ENCODE measurements at places on chromosomes 3 and 15.

GRCh38 chr3:3296979-3297381 lies 117.5 kb upstream of the CRBN start:
- H3K27ac ChIP-seq, result no peak overlapping the region
- peaks cover 17% of the 10 kb centered on the region for H3K4me1 ChIP-seq

DNA sequence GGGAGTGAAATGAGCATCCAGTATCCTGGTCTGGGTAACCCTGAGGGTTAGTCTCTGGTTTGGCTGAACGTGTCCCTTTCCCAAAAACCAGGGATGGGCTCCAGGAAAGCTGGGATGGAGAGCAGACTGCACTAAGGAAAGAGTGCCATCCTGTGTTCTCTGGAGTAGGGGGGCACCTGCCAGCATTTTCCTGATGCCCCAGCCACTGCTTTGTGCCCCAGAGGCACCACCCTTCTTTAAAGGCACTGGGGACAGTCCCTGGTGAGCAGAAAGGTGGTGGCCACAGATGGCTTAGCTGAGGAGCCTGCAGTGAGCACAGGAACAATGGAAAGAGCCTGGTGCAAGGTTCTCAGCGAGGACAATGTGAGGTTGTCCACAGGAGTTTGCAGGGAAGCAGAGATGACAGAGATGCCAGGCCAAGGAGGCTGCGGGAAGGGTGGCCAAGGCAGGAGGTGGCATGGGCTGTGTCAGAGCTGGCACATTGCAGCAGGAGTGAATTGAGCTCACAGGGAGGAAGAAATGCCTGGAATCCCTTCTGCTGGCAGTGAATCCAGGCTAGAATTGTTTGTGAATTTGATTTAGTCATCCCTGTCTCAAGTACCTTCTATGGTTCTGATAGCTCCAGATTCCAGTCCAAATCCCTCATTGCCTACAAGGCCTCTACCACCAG lies 39.9 kb downstream of the AMOTL2 start:
- H3K4me1 ChIP-seq, result no peaks in the 10 kb centered on the region
- H3K27me3 ChIP-seq, result peaks cover 1% of the 10 kb centered on the region
- H3K36me3 ChIP-seq, result no peaks in the 10 kb centered on the region
- no peak overlapping the region for H3K4me3 ChIP-seq
- no peak overlapping the region for H3K27ac ChIP-seq

GRCh38 chr15:73240866-73241499 lies 127.8 kb downstream of the HCN4 start:
- DNase-seq, result peak; percentile 55
- H3K27ac ChIP-seq, result no peak overlapping the region
- no peak overlapping the region for H3K4me3 ChIP-seq
- H3K4me1 ChIP-seq, result peaks cover 7% of the 10 kb centered on the region

DNA sequence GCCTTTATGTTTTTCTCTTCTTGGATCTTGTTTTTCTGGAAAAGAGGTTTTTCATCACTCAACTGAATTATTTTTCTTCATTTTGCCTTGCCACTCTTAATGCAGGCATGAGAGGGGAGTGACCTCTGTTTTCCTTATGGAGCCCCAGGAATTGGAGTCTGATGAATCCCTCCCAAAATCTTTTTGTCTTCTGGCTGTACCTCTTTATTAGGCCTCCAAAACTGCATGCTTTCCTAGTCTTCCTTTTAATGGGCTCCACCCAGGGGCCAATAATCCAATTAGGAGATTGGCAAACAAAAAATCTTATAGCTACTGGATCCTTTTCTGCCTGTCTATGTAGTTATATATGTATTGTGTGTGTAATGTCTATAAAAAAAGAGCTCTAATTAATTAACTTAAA lies 192.4 kb upstream of the PEX5L start:
- no peaks in the 10 kb centered on the region for H3K4me1 ChIP-seq
- no peak overlapping the region for H3K4me3 ChIP-seq
- H3K27me3 ChIP-seq, result no peaks in the 10 kb centered on the region
- H3K36me3 ChIP-seq, result no peaks in the 10 kb centered on the region
- DNase-seq, result no peak
- H3K27ac ChIP-seq, result no peak overlapping the region

- H3K27me3 ChIP-seq, result peaks cover 1% of the 10 kb centered on the region
- H3K27ac ChIP-seq, result no peak overlapping the region
- DNase-seq, result no peak
- no peaks in the 10 kb centered on the region for H3K36me3 ChIP-seq
Measured at GRCh38 chr15:29400701-29401100, 131.1 kb upstream of the NSMCE3 start.

DNA sequence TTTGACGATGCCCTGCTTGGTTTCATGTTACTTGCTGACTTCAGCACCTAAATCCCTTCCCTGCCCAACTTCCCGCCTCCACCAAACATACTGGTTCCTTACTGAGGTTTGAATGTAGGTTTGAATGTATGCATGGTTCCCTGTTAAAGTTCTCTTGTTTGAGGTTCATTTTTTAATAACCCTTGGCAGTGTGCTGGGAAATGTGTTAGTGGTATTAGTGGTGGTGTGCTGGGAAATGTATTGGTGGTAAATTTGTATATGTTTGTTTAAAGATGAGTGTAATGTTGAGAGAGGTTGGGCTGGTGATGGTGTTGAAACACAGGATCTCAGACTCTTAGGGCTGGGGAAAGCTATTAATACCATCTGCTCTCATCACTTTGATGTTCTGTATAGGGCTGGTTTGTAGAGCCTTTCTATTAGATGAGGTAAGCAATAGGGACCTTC lies 392.7 kb downstream of the PTPRG start:
- no peaks in the 10 kb centered on the region for H3K27me3 ChIP-seq
- H3K36me3 ChIP-seq, result no peaks in the 10 kb centered on the region
- no peak for DNase-seq

DNA sequence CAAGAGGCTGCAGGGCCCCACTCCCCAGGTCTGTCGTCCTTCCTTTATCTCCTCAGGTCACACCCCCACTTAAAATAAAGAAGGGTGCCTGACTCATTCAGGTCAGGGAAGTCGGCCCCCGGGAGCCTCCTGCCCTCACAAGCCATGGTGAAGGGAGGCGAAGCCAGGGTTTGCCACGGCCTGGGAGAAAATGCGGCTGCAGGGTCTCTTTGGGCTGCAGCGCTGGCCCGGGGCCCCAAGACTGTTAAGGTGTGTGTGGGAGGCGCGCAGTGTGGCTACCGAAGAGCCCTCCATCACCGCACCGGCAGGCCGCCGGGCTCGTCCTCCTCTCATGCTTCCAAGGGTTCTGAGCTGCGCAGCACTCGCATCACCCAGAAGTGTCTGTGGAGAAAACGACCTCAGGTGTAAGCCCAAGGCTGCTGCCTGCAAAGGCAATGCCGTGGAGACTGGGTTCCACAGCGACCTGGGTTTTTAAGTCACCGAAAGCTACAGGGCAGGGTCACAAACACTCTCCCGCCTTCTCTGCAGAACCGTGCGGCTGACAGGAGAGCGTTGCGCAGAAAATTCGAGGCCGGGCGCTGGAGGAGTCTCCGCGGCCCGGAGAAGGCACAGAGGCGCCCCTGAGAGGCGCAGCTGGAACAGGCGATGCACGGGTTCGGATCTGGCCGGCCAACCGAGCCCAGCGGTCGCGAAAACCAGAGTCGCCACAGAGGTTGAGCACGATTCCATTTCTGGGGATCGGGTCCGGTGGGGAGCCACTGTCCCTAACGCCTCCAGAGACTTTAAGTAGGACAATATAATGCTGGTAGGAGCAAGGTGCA lies 8.7 kb downstream of the FOXL2 start:
- peaks cover 87% of the 10 kb centered on the region for H3K27me3 ChIP-seq
- peaks cover 12% of the 10 kb centered on the region for H3K4me1 ChIP-seq
- H3K36me3 ChIP-seq, result no peaks in the 10 kb centered on the region
- no peak for DNase-seq

Measured in activated T-helper 2 cell treated with anti-CD3 and anti-CD28 coated beads, Interferon-gamma antibody, Interleukin-2, Interleukin-4, amounts not matched to agents 10 μg/mL and 5 μg/mL and 100 μg/mL, durations not matched to agents 14 hours and 24 hours and 36 hours (primary cell).